NCI-H1694 (cell line): ENCODE measurements at places on chromosomes 5 and 9.

DNA sequence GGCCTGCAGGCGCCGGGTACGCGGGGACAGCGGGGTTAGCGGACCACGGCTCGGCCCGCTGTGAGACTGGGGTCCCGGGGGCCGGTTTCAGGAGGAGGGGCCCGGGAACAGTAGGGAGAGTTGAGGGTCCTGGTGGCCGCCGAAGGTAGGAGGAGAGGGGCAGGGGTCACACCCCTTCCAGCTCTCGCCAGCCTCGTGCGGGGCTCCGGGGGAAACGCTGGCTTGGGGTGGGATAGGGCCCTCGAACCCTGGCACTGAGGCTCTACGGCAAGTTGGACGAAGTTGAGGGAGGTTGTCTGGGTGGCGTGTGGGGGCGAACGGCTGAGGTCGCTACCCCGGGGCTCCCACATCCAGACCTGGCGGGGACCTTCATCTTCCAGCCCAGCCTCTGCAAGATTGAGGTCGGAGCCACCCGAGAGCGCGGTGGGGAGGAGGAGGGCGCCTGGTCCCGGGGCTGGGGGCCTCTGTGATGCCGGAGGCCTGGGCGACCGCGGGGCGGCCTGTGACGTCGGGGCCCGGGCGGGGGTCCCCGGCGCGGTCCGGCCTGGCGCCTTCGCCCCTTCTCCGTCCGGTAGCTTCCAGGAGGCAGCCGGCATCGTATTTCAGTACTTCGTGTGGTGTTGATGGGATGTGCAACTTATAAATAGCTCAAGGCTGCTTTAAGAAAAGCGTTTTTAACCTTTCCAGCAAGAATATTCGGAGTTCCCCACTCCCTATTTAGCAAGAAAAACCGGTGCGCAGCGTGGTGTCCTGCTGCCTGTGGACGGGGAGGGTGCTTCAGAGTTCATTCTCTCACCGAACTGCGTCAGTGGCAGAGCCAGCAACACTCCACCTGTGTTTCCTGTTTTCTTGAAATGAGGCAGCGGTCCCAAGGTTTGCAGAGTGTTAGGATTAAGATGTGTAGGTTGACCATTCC, 902 bp downstream of the HABP4 start:
- no peak for DNase-seq

DNA sequence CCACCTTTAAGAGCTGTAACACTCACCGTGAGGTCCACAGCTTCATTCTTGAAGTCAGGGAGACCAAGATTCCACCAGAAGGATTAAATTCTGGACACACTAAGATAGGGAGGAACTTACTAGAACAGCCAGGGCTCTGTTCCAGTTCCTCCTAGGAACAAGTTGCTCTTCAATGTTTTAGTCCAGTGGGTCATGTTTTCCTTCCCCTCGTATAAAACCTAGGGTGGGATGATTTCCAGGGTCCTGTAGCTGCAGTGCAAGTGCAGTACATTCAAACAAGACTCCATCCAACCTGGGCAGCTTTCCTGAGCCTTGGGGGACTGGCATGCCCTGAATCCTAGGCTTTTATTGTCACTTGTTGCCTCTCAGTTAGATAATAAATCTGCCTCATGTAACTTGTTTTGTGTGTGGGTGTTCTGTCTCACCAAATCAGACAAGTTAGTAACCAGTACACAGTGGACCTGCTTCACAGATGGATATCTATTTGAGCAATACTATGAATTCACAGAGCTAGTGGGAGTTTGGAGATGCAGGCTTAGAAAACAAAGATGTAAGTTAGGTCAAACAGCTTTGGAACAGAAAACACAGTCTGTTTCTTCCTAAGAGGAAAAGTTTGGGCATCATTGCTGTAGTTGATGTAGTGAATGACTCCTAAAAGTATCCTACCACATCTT, 405.6 kb downstream of the GABRG2 start:
- no peak for DNase-seq

DNA sequence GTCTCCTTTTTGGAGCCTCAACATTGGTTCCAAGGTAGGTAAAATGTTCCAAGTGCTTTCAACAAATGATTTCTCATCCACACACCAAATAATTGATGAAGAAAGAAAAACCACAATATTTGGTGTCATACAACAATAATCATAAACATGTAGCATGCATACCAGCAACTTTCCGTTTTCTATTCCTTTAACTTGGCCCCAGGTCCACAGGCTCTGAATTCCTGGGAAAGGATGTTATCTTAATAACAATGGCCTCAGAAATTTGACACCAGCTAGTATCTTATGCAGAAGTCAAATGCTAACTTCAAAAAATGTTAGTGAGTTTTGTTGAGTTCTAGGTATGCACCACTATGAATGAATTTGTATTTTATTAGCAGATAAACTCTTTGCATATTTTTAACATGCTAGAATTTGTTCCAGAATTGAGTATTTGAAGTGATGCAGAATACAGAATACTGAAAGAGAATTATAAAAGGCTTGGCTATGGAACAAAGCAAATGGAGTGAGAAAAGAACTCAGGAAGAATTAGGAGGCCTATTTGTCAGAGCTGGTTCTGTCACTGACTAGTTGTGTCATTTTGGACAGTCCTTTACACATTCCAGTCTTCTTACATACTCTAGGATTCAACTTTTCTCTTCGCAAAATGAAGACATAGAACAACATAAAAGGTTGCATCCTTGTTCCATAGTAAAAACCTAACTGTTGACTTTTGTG, 435.3 kb upstream of the TNC start:
- DNase-seq = no peak

DNA sequence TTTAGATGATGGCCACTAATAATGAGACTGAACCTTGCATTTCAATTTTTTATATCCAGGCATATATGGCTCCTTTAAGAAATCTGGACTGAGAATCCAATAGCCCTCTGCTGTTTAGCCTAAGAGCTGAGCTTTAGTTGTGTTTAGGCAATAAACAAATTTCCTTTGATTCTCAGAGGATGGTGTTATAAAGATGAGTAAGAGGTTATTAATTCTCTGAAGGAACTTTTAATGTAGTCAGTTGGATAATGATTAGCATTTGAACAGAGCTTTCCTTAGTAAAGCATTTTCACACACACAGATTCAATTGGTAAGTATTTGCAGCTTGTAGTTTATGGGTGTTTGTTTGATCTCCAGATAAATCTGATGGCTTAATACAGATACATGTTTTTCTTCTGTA, 149.6 kb downstream of the PRR16 start:
- no peak for DNase-seq

- DNase-seq = no peak
These were observed 14.6 kb downstream of the ARL14EPL start for GRCh38 chr5:116046823-116047222.

DNA sequence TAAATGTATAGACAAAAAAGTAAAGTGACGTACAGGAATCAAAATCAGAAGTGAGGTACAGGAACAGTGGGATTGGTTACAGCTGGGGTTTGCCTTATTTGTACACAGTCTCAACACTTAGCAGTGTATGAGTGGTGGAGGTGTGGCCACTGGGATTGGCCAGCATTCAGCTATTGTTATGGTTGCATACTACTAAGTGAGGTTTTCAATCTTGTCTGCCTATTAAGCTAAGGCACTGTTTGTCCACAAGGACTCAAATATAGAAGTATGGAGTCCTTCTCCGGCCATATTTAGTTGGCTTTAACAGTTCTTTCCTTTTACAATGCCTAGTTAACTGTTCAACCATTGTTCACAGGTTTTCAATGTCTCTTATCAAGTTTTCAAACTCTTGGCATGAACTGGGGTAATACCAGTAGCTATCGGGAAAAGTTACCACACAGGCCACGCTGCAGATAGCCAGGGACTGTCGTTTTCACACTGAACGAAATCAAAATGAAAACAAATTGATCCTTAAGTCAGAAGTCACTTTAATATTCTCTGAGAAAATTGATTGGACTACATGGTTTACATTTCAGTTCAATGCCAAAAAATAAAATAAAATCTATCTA, 176.0 kb upstream of the FREM1 start:
- no peak for DNase-seq

DNA sequence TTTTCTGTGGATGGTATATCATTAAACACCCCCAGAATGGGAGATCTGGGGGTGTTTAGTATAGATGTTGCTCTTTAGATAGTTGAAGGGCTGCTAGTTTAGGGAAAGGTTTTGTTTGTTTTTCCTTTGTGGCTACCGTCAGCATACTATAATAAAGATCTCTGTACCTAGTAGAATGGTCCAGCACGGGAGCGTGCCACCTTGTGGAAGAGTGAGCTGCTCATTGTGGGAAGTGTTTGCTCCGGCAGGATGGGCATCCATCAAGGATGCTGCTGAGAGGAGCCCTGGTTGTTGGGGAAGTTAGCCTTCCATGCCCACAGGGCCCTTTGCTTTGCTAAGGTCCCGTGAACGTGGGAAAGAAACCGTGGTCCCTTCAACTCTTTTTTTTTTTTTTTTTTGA, 113.1 kb downstream of the LIFR start:
- no peak for DNase-seq

- peak; percentile 46 for DNase-seq
These were observed 117.4 kb downstream of the SMARCA2 start for GRCh38 chr9:2132484-2133082.

DNA sequence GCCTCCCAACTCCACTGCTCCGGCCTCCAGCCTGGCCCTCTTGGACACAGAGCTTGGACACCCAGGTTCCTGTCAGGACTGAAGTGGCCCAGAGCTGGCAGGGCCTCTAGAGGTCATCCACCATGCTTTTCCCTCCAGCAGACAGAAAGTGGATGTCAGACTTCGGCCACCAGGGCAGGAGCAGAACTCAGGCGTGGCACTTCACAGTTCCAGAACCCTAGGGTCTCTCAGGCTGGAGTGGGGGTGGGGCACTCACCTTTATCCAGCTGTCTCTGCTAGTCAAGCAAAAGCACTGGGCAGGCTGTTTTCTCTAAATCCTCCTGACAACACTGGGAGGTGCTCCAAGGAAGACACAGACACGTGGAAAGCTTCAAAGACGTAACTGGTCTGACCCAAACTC, 35.6 kb upstream of the N4BP3 start:
- DNase-seq = no peak

DNA sequence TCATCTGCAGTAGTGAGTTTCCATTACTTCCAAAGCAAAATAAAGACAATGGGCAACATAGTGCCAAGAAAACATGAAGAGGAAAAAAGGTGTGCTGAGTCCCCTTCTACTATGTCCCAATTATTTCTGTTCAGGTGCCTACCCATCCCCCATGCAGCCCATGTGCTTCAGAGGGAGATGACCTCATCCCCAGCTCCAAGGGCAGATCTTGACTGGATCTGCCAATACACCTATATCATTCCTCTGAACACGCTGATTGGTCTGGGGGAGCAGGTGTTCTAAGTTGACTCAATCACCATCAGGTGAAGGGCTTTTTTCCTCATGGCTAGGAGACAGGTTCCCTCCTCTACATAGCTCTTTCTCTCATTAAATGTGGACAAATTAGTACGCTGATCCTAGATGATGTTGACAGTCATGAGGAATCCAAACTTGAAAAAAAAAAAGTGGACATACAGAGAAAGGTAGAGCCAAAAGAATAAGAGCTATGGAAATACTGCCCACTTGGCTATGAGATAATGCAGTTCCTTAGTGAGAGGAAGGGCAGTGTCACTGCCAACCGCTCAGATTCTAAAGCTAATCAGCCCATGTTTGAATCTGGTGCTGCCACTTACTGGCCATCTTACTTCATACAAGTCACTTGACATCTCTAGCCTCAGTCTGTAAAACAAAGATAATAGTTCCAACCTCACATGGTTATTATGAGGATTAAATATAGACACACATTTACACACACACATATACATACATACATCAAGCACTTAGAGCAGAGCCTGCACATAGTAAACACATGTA, 23.1 kb downstream of the PRELID2 start:
- DNase-seq = peak; percentile 23

- peak; percentile 53 for DNase-seq
These were observed 132.2 kb downstream of the FBXO4 start for GRCh38 chr5:42057254-42057690.

GRCh38 chr5:56130664-56131063, 102.5 kb downstream of the ANKRD55 start:
- DNase-seq = no peak

DNA sequence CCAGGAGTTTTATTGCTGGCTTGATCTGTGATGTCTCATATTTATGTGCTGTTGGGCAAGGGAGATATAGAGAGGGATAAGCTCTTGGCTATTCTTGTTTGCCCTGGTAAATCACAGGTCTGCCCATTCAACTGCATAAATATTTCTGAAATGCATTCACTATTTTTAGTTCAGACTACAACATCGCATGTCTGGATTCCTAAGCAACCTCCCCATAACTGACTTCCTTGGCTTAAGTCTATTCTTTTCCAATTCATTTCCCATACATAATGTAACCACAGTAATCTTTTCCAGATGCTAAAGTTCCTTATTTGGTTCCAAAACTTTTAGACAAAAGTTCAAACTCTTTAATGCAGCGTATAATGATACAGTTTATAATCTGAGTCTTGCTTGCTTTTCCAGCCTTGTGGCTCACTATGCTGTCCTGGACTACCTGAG, 321.4 kb upstream of the ACTBL2 start:
- no peak for DNase-seq

DNA sequence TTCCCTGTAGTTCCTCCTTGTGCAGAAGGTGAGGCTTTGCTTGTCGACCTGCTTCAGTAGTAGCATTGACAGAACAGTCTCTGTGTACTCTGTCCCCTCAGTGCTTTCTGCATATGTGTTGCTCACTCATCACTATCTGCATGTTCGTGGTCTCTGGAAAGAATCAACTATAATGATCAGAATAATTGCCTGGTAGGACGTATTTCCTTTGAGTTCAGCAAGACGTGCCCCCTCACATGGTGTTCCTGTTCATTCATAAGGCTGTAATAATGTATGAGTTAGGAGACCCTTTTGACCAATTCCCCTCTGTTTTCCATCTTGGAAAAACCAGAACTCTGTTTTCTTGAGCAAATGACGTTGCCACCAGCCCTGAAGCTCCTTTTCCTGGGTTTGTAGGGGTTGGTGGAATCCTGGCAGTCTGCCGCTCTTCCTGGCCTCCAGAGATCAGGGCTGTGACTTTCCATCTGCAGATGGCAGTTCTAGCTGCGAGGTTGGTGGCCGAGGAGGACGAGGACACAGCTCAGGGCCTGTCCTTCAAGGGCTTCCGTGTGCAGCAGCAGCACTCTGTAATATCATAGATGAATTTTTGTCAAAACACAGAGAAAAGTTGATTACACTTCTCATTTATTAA, 61.9 kb downstream of the EXOSC2 start:
- DNase-seq = no peak

- DNase-seq = no peak
These were observed 2.7 kb downstream of the KLF4 start for GRCh38 chr9:107486674-107487520.

- no peak for DNase-seq
These were observed 52.4 kb downstream of the PRRC2B start for GRCh38 chr9:131446276-131446675.

DNA sequence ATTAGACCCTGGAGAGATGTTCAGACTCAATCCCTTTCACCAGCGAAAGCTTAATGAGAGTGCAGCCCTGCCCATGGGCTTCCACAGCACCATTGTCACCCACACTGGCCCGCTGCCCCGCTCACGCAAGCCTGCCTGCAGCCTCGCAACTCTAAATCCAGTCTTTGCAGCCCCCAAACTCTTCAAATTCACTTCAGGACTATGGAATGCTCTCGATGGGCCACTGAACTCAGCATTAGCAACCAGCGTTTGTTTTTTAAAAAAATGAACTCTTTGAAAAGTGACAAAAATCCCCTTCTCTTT, 17.1 kb downstream of the DCANP1 start:
- no peak for DNase-seq

GRCh38 chr9:3648722-3649246, 123.0 kb upstream of the RFX3 start:
- no peak for DNase-seq

GRCh38 chr5:90264689-90265544, 144.6 kb downstream of the CETN3 start:
- DNase-seq = peak; percentile 24

GRCh38 chr5:111415053-111415452, 97.3 kb downstream of the STARD4 start:
- DNase-seq = no peak
